ENCODE measurements at places on chromosomes 3 and 15. TPM values are rescaled to one million over a fixed set of nuclear protein-coding genes. Genes with fewer than 3 reads are reported as not detected.
A peak's percentile ranks its signal among the peaks of the same experiment; 100 is the strongest.

- H3K4me3 ChIP-seq, result peak overlapping the region; percentile 81
- no peaks in the 10 kb centered on the region for H3K27me3 ChIP-seq
- peak overlapping the region; percentile 91 for H3K27ac ChIP-seq
- no peaks in the 10 kb centered on the region for H3K36me3 ChIP-seq
Measured at GRCh38 chr15:68821841-68822381, 1.2 kb upstream of the ANP32A start.

DNA sequence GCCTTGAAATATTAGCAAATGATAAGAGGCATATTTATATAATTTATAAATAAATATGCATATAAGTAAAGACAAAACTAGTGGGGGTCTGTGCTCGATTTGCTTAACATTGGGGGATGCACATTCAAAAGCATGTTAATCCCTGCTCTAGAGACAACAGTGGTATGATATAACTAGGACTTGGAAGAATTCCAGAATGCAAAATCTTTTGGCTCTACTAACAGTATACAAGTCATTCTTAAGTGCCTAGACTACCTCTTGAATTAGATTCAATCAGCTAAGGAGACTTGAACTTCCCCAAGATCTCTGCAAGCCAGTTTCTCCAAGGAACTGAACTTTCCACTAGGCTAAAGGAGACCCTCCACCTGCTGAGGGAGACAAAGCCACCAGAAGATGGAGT is 282.7 kb upstream of the RORA start:
- H3K4me3 ChIP-seq, result no peak overlapping the region
- H3K27me3 ChIP-seq, result no peaks in the 10 kb centered on the region
- no peak overlapping the region for H3K27ac ChIP-seq
- no peak for DNase-seq

DNA sequence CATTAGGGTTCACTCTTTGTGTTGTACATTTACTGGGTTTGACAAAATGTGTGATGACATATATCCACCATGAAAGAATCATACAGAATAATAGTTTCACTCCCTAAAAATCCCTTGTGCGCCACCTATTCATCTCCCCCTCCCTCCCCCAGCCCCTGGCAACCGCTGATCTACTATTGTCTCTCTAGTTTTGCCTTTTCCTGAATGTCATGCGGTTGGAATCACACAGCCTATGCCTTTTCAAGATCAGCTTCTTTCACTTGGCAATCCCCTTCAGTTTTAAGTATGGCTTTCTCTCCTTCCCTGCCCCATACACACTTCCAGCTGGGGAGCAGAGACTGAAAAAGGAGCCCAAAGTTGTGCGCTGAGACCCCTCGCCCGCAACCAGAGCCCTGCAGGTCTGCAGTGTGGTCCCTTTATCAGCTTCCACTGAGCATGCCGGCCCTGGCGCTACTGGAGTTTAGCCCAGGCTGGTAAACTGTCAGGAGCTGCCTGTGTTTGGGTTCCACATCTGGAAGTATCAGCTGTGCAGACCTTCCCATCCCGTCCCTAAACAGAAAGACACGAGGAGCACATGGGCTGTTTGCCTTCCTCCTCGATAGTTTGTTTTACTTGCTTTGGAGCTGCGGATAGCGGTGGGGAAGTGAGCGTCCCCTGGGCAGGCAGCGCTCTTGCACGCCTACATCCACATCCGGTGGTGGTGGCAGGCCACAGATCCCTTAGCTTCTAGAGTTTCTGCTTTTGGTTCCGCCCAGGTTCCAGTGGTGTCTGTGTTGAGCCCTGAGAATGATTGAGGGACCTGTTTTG is 12.3 kb downstream of the BOC start:
- no peak overlapping the region for H3K27ac ChIP-seq
- H3K36me3 ChIP-seq, result no peaks in the 10 kb centered on the region
- peaks cover 6% of the 10 kb centered on the region for H3K4me1 ChIP-seq
- DNase-seq, result no peak

- no peak for DNase-seq
- no peak overlapping the region for H3K4me3 ChIP-seq
- H3K27me3 ChIP-seq, result no peaks in the 10 kb centered on the region
- H3K27ac ChIP-seq, result no peak overlapping the region
- no peaks in the 10 kb centered on the region for H3K36me3 ChIP-seq
Measured at GRCh38 chr15:25737218-25737643, 125.9 kb downstream of the ATP10A start.

GRCh38 chr3:148997623-148998022 is 6.3 kb downstream of the GYG1 start:
- H3K4me3 ChIP-seq, result no peak overlapping the region
- H3K4me1 ChIP-seq, result peaks cover 29% of the 10 kb centered on the region
- H3K36me3 ChIP-seq, result peaks cover 8% of the 10 kb centered on the region
- no peak overlapping the region for H3K27ac ChIP-seq

GRCh38 chr3:173214576-173214975 is 73.5 kb upstream of the SPATA16 start:
- no peaks in the 10 kb centered on the region for H3K36me3 ChIP-seq
- no peak overlapping the region for H3K4me3 ChIP-seq
- no peaks in the 10 kb centered on the region for H3K27me3 ChIP-seq
- DNase-seq, result no peak

DNA sequence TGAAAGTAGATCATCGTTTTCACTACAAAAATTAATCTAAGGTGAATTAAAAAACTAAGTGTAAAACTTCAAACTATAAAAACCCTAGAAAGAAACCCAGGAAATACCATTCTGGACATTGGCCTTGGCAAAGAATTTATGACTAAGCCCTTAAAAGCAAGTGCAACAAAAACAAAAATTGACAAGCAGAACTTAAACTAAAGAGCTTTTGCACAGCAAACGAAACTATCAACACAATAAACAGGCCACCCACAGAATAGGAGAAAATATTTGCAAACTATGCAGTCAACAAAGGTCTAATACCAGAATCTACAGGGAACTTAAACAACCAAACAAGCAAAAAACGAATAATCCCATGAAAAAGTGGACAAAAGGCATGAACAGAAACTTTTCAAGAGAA is 302.0 kb downstream of the CHST2 start:
- H3K27me3 ChIP-seq, result no peaks in the 10 kb centered on the region
- H3K4me1 ChIP-seq, result no peaks in the 10 kb centered on the region
- no peak overlapping the region for H3K4me3 ChIP-seq
- no peak for DNase-seq
- H3K36me3 ChIP-seq, result no peaks in the 10 kb centered on the region

DNA sequence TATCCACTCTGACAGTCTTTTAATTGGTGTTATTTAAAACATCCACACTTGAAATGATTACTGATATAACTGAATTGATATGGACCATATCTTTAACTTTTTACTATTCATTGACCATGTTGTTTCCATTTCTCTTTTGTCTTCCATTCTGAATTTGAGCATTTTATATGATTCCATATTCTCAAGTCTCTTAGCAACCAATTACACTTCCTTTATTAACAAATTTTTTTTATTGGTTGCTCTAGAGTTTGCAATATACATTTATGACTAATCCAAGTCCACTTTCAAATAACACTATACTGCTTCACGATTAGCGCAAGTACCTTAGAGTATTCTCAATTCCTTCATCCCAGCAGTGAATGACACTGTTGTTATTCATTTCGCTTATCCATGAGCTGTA is 16.4 kb downstream of the RFX7 start:
- H3K4me3 ChIP-seq, result no peak overlapping the region
- H3K27ac ChIP-seq, result no peak overlapping the region
- no peaks in the 10 kb centered on the region for H3K4me1 ChIP-seq

DNA sequence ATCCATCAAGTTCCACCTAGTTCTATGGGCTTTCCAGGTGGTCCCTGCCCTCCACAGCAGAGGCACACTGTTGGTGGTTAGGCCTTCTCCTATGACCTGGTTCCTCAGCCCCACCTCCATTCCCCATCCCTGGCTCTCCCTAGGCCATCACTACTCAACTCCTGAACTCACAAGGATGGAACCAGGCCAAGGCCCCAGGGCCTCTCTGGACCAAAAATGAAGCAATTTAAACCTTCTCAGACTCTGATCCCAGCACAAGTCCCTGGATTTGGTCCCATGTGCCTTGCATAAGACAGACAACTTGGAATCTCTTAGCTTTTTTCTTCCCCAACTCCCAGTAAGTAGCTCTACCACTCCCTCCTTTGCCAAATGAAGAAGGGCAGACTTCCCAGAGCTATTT is 14.4 kb upstream of the ACAN start:
- H3K4me1 ChIP-seq, result no peaks in the 10 kb centered on the region
- H3K27me3 ChIP-seq, result peaks cover 1% of the 10 kb centered on the region
- DNase-seq, result no peak
- H3K27ac ChIP-seq, result no peak overlapping the region
- no peaks in the 10 kb centered on the region for H3K36me3 ChIP-seq

GRCh38 chr15:36331531-36332275 is 247.7 kb upstream of the CDIN1 start:
- H3K27me3 ChIP-seq, result no peaks in the 10 kb centered on the region
- no peak overlapping the region for H3K27ac ChIP-seq
- DNase-seq, result no peak
- H3K4me1 ChIP-seq, result no peaks in the 10 kb centered on the region
- H3K4me3 ChIP-seq, result no peak overlapping the region
- no peaks in the 10 kb centered on the region for H3K36me3 ChIP-seq

DNA sequence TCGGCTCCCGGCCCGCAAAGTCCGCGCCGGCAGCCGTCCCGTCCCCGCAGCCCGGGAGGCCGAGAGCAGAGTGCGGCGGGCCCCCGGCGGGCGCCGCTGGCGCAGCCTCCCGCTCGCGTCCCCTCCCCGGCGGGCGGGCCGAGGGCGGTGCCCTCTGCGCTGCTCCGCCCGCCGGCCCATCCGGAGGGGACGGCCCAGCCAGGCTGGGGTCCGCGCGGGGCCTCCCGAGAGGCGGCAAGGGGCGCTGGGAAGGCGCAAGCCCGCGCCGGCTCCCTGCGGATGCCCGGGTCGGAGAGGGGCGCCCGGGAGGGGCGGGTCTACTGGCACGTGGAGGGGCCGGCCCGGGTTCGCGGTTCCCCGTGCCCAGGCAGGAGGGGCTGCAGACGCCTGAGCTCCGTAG is at the start of the genes CLCN2 and POLR2H:
Gene CLCN2, minus strand, starts transcription at position 74 of the 400 bp plus-strand sequence. CDS start 126 bp downstream, outside the sequence.
Gene POLR2H, plus strand, starts transcription at position 179 of the 400 bp plus-strand sequence. CDS start 1,783 bp downstream, outside the sequence.
- no peaks in the 10 kb centered on the region for H3K27me3 ChIP-seq
- peak; percentile 43 for DNase-seq
- peak within 1 kb of the TSS; percentile 75 for H3K27ac ChIP-seq
- peak within 1 kb of the TSS; percentile 81 for H3K4me3 ChIP-seq
- H3K36me3 ChIP-seq, result peaks cover 4% of the 10 kb centered on the region
- peaks cover 22% of the 10 kb centered on the region for H3K4me1 ChIP-seq

GRCh38 chr3:68996356-68996995 is 17.0 kb downstream of the EOGT start:
- H3K4me1 ChIP-seq, result no peaks in the 10 kb centered on the region
- no peak overlapping the region for H3K4me3 ChIP-seq
- H3K27ac ChIP-seq, result no peak overlapping the region
- H3K36me3 ChIP-seq, result peaks cover 17% of the 10 kb centered on the region

DNA sequence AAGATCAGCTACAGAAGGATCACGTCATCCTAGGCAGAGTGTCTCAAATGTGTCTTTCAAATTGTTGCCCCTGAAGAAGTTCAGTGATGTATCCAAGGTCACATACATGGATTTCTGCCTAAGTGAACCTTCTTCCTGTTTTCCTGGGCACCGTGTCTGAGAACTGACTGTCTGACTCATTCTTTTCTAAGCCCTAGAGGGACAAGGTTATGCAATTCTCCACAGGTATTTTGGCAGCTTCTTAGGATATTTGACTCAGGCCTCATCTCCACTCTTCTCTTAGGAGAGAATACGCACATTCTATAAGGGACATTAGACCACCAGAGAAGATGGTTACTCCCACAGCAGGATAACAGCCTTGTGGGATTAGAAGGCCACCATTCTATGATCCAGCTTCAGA is 391.9 kb upstream of the THBS1 start:
- H3K36me3 ChIP-seq, result no peaks in the 10 kb centered on the region
- DNase-seq, result no peak
- H3K27ac ChIP-seq, result no peak overlapping the region
- H3K4me1 ChIP-seq, result no peaks in the 10 kb centered on the region

DNA sequence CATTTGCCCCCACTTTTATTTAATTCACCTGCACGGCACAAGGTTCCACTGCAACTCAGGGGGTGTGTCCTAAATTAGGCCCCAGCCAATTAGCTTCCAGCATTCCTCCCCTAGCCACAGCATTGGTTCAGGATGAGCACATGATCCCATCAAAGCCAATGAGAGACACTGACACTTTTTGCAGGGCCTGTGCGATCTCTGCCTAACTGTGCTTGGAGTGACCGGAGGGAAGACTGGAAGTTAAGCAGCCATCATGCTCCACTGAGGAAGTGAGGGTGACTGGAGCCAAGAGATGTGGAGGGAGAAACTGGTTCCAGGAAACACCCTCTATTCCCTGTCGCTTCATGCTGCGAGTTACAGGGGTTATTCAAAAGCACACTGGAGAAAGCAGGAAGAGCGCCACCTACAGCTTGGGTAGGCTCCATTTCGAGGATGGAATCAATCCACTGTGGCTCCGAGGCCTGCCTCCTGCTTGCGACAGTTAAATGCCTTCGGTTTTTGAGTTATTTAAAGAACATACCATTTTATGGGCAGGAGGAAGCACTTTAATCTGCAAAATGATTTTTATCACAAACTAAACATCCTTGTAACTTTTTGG is 122.2 kb upstream of the WNT5A start:
- DNase-seq, result no peak
- no peaks in the 10 kb centered on the region for H3K27me3 ChIP-seq
- H3K4me3 ChIP-seq, result no peak overlapping the region
- no peak overlapping the region for H3K27ac ChIP-seq
- no peaks in the 10 kb centered on the region for H3K36me3 ChIP-seq

DNA sequence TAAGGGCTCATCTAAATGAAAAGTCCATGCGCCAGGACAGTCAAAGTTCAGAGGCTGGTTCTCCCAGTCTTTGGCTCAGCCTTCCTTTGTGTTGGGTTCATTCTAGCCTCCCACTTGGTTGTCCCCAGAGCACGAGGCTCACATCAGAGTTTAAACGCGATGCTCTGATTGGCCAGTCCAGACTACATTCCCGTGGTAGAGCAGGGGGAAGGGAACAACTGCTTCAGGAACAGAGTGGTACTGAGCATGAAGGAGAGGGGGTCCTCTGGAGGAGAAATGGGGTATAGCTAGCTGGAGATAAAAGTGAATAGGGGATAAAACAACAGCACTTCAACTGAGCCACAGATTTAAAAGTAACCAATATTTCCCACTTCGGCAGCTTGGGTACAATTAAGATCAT is 32.2 kb downstream of the ANAPC13 start:
- DNase-seq, result no peak
- H3K27me3 ChIP-seq, result no peaks in the 10 kb centered on the region

The UMPS gene
- total RNA-seq, result 31.5 TPM

The GNAT1 gene
- not detected for total RNA-seq

The SPSB4 gene
- total RNA-seq, result not detected

The SNURF gene
- 32.9 TPM for total RNA-seq

The CCDC12 gene
- 59.3 TPM for total RNA-seq

The MAP6D1 gene
- 1.0 TPM for total RNA-seq

Data from CD4-positive, alpha-beta memory T cell (primary cell).